ENCODE measurements at places on chromosomes 3 and 15. TPM values are rescaled to one million over a fixed set of nuclear protein-coding genes. Genes with fewer than 3 reads are reported as not detected.

- DNase-seq: no peak
Observed at GRCh38 chr3:145333931-145334330, 827.1 kb downstream of the PLOD2 start.

GRCh38 chr3:39146611-39147591 lies 6.5 kb downstream of the CSRNP1 start:
- peak; percentile 90 for DNase-seq

- no peak for DNase-seq
Observed at GRCh38 chr15:81895723-81896122, 150.1 kb downstream of the MEX3B start.

DNA sequence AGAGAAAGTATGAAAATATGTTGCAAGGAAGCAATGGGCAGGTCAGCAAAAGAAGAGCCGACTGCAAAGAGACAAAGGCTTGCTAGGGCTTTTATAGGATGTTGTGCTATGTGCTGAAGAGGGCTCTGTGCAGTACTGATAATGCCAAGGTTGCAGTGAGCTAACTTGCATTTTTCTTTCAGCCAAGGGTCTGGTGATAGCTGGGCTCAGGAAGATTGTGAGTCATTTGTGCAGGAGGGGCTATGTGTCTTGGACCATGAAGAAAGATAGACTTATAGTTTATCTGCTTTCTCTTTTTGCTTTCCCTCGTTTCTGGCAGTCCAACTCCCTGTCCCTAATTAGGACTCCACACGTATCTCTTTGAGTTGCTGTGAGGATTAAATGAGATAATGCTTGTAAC lies 64.5 kb upstream of the LRIG1 start:
- no peak for DNase-seq

DNA sequence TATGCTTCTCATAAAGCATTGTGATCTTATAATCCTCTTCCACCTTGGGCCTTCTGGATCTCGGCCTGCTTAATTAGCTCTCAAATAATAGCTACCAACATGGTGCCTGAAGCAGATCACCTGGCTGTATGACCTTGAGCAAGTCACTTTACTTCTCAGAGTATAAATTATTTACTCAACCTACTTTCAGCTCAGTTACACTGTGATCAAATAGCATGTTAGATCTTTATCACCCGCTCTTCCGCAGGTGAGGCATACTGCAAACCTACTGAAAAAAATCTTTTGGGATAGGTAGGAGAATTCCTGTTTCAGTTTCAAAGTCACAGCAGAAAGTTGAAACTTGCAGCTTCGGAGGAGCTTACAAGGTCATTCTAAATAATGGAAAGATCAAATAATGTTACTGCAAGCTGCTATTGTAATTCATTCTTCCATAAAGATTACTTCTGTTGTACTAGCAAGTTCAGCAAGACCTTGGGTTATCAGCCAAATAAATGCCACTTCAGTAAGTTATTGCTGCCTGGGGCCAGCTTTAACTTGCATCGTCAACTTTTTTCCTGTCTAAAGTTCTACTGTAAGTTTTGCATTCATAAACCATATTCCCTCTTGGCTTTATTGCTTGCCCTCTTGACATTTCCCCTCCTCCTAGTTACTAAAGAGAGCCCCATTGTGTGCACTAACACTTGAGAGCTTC lies 268.4 kb upstream of the ATP11B start:
- DNase-seq: no peak

GRCh38 chr15:59691194-59691805 lies 2.2 kb upstream of the BNIP2 start:
- DNase-seq: no peak

- no peak for DNase-seq
Observed at GRCh38 chr3:120274739-120275167, 10.3 kb downstream of the GPR156 start.

- DNase-seq: no peak
Observed at GRCh38 chr15:49330166-49330565, 92.9 kb upstream of the FGF7 start.

The SMCO1 gene
- not detected for total RNA-seq

The IGF2BP2 gene
- 8.9 TPM for total RNA-seq

The MEGF11 gene
- 5.7 TPM for total RNA-seq

The PTPRG gene
- 11.0 TPM for total RNA-seq

The ERICH6 gene
- total RNA-seq: not detected
